Activated gamma-delta T cell treated with Interleukin-2 at 50 U/mL for 16 hours (primary cell): ENCODE measurements at places on chromosomes 6 and 20.

DNA sequence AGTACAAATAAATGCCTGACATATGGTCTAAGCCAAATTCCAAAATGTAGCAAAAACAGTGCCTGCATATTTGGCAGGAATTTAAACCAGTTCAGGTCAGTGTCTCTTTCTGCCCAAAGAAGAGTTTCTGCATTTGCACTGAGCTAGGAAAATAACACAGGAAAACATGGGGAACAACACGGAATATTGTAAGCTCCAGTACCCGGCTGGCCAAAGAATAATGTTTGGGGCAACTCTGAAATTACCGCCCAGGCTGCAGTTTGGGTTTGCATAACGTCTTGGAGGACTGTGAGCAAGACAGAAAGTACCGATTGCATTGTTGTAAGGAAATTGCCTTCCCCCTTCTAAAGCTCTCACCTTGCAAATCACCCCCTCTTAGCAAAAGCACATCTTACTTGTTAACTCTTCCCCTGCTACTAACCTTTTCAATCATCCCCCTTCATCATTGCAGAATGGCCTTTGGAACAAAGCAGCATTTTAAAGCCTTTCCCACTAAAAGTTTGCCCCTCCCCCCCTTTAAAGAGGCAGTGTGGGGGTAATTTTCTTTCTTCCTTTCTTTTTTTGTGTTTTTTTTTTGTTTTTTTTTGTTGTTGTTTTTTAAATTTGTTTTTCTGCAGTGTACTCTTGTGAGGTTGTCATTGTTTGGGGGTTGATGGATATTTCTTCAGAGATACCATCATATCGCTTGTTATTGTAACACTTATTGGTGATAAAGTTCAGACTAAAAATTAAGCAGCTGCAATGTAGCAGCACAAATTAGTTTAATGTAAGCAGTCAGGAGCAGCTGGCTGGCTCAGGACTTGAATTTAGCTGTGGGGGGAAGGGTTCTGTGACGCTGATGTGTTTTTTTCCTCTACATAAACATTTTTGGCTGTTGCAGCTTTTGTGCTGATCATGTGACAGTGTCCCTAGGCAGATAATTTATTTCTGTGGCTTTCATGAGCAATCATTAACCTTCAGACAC, 100.0 kb upstream of the CITED2 start:
- no peak for DNase-seq

- no peak for DNase-seq
Measured at GRCh38 chr20:64042054-64042781, 6.2 kb downstream of the C20orf204 start.

GRCh38 chr6:144075875-144076274, 19.5 kb downstream of the SF3B5 start:
- no peak for DNase-seq

- DNase-seq = no peak
Measured at GRCh38 chr6:79372757-79373156, 138.3 kb upstream of the HMGN3 start.

DNA sequence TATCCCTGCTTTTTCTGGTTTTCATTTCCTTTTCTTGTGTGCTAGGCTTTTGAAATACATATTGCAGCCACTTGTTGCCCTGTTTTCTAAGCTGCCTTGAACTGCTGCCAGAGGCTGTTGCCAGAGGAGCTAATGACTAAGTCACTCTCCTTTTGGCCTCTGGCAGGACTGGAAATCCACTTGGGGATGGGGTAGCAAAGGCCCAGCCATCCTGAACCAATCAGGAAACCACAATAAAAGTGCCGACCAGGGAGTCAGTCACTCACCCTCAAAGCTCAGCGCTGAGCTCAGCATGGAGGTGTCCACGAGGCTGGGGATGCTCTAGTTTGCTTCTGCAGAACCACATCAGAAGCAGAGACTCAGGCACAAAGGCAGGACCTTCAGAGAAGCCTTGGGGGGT, 813.0 kb downstream of the DHX35 start:
- DNase-seq = no peak

DNA sequence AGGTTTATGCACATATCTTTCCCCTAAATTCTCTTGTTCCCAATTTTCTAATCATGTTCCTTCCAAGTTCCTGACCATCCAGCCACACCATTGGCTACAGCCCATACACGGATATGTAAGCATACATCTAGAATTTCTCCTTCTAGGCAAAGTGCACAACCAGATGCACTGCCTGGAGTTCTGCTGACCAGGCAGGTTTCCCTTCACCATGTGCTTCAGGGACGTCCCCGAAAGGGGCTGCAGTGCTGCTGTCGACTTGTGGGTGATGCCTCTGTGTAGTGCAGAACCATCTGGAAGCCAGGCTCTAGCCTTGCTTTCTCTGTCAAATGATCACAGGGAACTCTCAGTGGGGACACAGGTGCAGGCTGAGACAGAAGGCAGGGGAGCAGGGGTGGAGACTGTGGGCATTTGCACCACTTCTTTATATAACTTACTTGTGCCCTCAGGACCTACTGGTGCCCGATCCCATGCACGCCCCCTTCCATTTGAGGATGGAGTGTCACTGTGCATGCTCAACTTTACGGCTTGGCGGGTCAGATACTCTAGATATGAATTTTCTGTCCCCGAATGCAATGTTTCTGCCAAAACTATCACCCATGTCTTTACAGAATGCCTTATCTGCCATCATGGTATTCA, 37.5 kb upstream of the SMOC2 start:
- DNase-seq = no peak

DNA sequence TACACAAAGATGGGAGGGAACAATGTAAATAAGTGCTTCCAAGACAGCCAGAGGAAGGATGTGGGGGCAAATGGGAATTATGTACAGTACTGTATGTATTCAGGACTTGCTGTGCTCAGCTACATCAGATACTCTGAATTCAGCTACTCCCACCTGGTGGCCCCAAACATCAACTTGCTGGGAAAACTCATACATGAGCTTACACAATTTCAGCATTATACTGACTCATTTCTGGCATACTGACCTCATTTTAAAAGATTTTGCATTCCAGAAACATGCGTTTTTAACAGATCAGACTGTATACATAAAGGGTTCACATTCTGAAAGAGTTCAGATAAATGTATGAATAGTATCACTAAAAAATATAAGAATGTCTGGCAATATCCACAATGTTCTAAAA, 59.7 kb downstream of the GPX5 start:
- DNase-seq = no peak

- no peak for DNase-seq
Measured at GRCh38 chr6:75109765-75110164, 96.1 kb downstream of the COL12A1 start.

DNA sequence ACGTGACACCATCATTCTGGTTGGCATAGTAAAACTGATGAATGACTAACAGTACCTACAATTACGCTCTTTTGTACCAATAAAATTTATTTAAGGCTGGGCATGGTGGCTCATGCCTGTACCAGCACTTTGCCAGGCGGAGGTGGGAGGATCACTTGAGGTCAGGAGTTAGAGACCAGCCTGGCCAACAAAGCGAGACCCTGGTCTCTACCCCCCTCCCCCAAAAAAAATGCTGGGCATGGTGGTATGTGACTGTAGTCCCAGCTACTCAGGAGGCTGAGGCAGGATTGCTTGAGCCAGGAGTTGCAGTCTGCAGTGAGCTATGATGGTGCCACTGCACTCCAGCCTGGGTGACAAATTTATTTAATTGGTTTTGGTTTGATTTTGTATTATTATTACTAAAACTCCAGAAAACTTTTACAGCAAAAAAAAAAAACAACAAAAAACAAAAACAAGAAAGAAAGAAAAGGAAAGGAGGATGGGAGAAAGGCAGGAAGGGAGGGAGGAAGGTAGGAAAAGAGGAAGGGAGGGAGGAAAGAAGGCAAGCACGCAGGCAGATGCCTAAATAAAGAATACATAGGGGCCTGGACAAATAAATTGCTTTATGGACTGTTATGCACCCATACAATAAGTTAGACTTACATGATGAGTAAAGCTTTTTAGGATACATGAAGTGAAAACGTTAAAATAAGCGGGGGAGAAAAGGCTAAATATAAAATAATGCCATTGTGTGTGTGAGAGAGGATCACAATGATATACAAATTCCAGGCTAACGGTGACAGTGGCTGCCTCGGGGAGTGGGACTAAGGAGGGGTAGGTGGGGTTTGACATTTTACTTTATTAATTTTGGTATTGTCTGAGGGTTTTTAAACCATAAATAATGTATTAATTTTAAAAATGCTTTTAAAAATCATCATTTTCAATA, 682 bp upstream of the ZSCAN9 start:
- DNase-seq = no peak

- no peak for DNase-seq
Measured at GRCh38 chr6:126803769-126804168, 314.7 kb upstream of the RSPO3 start.

GRCh38 chr20:59938696-59939051, 1.4 kb downstream of the PPP1R3D start:
- DNase-seq = no peak
